ENCODE measurements at places on chromosomes 4 and X.
A peak's percentile ranks its signal among the peaks of the same experiment; 100 is the strongest.

DNA sequence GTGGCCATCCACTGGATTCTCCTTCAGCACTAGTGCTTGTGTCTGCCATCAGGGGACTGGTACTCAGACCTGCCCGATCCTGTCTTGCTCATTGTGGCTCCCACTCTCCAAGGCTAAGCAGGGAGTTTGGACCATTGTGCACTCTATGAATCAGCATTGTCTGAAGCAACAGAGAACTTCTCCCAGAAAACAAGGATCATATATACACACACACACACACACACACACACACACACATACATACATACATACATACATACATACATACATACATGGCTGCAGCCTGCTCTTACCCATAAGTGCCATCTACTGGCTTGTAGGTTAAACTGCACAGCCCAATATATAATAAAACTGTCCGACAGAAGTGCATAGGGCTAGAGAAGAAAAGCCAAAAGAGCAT, 345.3 kb upstream of the LCORL start:
- H3K27me3 ChIP-seq = no peaks in the 10 kb centered on the region
- H3K4me3 ChIP-seq = no peak overlapping the region
- no peak overlapping the region for H3K27ac ChIP-seq
- H3K36me3 ChIP-seq = no peaks in the 10 kb centered on the region
- DNase-seq = no peak

DNA sequence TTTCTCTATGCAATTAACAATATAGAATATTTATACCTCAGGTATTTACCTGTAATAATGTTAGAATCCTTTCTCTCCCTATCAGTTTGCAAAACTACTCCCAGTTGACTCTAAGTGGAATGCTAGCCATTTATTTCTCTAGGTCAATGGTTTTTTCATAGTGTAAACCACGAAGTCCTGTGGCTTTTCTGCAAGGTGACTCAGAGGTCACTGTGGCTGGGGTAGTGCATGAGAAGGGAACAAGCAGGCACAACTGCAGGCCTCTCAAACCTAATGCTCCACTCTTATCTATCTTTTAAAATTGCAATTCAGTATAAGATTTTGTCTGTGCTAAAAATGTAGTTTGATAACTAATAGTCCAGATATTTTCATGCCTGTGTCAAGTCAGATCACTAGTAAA, 159.4 kb downstream of the ANTXR2 start:
- H3K4me3 ChIP-seq = no peak overlapping the region
- no peak overlapping the region for H3K27ac ChIP-seq
- no peaks in the 10 kb centered on the region for H3K4me1 ChIP-seq

DNA sequence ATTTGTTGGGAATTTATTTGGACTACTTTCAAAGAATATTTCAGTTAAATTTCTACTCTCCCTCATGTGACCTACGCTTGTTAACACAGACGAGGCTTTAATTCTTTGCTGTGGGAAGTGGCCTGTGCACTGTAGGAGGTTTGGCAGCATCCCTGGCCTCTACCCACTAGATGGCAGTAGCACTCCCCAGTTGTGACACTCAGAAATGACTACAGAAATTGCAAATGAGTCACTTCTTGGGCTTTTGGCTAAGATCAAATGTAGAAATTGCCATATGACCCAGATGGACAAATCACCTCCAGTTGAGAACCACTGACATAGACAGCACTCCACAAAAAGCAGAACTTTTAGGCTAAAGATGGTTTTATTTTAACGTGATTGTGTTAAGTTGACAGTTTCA, 22.1 kb downstream of the PIR start:
- peak; percentile 25 for DNase-seq
- no peaks in the 10 kb centered on the region for H3K27me3 ChIP-seq
- H3K4me3 ChIP-seq = no peak overlapping the region
- no peak overlapping the region for H3K27ac ChIP-seq
- H3K4me1 ChIP-seq = no peaks in the 10 kb centered on the region
- no peaks in the 10 kb centered on the region for H3K36me3 ChIP-seq

GRCh38 chr4:111839141-111839540, 306.1 kb upstream of the FAM241A start:
- no peaks in the 10 kb centered on the region for H3K36me3 ChIP-seq
- H3K4me1 ChIP-seq = no peaks in the 10 kb centered on the region
- DNase-seq = no peak
- no peak overlapping the region for H3K4me3 ChIP-seq
- H3K27ac ChIP-seq = no peak overlapping the region

- DNase-seq = no peak
- H3K27ac ChIP-seq = no peak overlapping the region
- H3K4me1 ChIP-seq = no peaks in the 10 kb centered on the region
- no peak overlapping the region for H3K4me3 ChIP-seq
Observed at GRCh38 chrX:69539437-69539836, 35.3 kb downstream of the NALF2 start.

DNA sequence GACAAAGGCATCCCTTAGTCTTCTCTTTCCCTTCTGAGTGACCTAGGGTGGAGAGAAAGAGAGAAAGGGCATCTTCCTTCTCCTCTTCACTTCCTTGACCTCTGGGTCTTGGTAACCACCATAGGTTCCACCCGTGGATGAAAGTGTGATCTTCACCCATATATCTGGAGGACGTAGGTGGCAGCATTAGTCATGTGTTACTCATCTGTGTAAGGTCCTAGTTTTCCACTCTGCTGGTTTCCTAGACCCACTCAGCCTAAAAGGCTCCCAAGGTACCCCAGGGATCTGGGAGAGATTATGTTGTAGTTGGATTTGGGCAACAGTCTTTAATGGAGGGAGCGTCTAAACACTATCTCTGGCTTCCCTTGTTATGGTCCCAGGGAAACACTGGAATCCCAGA, 45.5 kb upstream of the RAB9B start:
- no peaks in the 10 kb centered on the region for H3K4me1 ChIP-seq
- no peaks in the 10 kb centered on the region for H3K27me3 ChIP-seq
- H3K27ac ChIP-seq = no peak overlapping the region
- no peaks in the 10 kb centered on the region for H3K36me3 ChIP-seq
- DNase-seq = no peak
- no peak overlapping the region for H3K4me3 ChIP-seq

- H3K36me3 ChIP-seq = no peaks in the 10 kb centered on the region
- no peak for DNase-seq
- H3K27me3 ChIP-seq = no peaks in the 10 kb centered on the region
- no peak overlapping the region for H3K27ac ChIP-seq
Observed at GRCh38 chr4:144494280-144494679, 151.7 kb upstream of the HHIP start.

DNA sequence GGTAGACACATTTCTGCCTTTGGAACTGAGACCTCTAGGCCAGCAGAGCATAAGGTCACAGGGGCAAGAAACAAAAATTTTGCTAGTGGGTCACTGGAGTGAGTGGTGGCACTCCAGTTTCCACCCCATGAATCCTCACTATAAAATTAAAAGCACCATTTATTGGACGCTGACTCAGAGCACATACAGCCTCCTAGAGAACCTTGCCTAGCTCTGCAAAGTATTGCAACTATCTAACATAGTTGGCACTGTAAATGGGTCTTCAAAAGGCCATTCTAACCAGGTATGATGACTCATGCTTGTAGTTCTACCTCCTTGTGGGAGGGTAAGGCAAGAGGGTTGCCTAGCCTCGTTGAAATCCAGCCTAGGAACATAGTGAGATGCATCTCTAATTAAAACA, 25.1 kb downstream of the RRAGB start:
- no peaks in the 10 kb centered on the region for H3K4me1 ChIP-seq
- H3K27ac ChIP-seq = no peak overlapping the region
- no peak for DNase-seq

- H3K27me3 ChIP-seq = peaks cover 3% of the 10 kb centered on the region
- no peaks in the 10 kb centered on the region for H3K4me1 ChIP-seq
- DNase-seq = no peak
- no peaks in the 10 kb centered on the region for H3K36me3 ChIP-seq
- no peak overlapping the region for H3K4me3 ChIP-seq
- no peak overlapping the region for H3K27ac ChIP-seq
Observed at GRCh38 chr4:102157984-102158383, 187.3 kb downstream of the SLC39A8 start.

DNA sequence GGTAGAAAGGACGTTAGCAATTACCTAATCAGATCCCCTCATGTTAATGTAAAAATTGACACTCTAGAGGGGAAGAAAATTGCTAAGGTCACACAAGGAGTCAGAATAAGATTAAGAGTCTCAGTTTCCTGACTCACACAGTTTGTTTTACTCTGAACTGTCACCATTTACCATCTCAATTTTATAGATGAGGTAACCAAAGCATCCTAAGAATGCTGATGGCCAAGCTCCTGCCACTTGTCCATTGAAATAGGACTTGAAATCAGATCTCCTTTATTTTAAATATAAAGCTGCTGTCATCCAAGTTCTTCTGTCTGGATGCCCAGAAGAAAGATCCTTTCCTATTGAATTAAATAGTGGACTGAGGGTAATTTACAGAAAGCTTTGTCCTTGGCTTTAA, 114.8 kb upstream of the VAMP7 start:
- peaks cover 4% of the 10 kb centered on the region for H3K4me1 ChIP-seq
- no peak for DNase-seq
- no peak overlapping the region for H3K27ac ChIP-seq
- no peaks in the 10 kb centered on the region for H3K36me3 ChIP-seq
- H3K4me3 ChIP-seq = no peak overlapping the region

- no peak overlapping the region for H3K27ac ChIP-seq
- no peak overlapping the region for H3K4me3 ChIP-seq
- peak; percentile 6 for DNase-seq
Observed at GRCh38 chrX:153816831-153817690, 13.3 kb downstream of the PDZD4 start.

- H3K27me3 ChIP-seq = no peaks in the 10 kb centered on the region
- no peak for DNase-seq
- H3K4me1 ChIP-seq = peaks cover 67% of the 10 kb centered on the region
- H3K27ac ChIP-seq = peak overlapping the region; percentile 23
- no peak overlapping the region for H3K4me3 ChIP-seq
- no peaks in the 10 kb centered on the region for H3K36me3 ChIP-seq
Observed at GRCh38 chr4:2800691-2801596, 8.1 kb downstream of the SH3BP2 start.

DNA sequence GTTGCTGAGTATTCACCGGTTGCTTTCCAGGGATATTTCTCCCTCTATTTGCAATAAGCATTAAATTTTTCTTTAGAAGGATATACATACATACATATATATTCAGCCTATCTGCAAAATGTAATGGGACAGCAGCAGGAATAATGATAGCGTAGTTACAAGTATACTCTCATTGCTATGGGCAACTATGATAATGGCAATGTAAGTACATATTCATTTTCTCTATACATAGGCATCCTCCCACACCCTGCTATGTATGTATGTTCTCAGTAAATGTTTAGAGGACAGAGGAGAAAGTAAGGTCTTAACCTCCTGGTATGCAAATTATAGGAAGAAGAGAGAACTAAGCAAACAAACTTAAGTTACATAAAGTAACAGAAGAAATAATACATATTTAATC, 19.7 kb upstream of the MAB21L2 start:
- no peaks in the 10 kb centered on the region for H3K4me1 ChIP-seq
- H3K36me3 ChIP-seq = no peaks in the 10 kb centered on the region
- DNase-seq = no peak
- no peak overlapping the region for H3K4me3 ChIP-seq
- H3K27me3 ChIP-seq = no peaks in the 10 kb centered on the region
- no peak overlapping the region for H3K27ac ChIP-seq

GRCh38 chrX:16643176-16643575, 6.8 kb upstream of the S100G start:
- no peak for DNase-seq
- no peaks in the 10 kb centered on the region for H3K4me1 ChIP-seq
- no peaks in the 10 kb centered on the region for H3K36me3 ChIP-seq
- H3K4me3 ChIP-seq = no peak overlapping the region
- no peak overlapping the region for H3K27ac ChIP-seq

DNA sequence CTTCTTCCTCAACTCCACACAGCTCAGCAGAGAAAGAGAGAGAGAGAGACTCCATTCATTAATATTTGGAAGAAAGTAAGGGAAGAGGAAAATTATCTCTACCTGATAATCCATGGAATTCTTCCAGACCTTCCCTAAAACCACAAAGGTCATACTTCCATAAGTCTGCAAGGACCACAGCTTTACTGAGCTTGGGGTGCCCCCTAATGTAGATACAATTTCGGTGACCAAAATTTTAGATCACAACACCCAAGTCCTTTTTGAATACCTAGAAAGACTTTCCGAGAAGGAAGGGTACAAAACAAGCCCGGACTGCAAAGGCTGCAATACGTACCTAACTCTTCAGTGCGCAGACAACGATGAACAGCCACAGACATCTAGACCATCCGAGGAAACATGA, 523.9 kb downstream of the GLUD2 start:
- no peak overlapping the region for H3K27ac ChIP-seq
- H3K4me1 ChIP-seq = no peaks in the 10 kb centered on the region
- DNase-seq = no peak
- H3K36me3 ChIP-seq = no peaks in the 10 kb centered on the region
- no peaks in the 10 kb centered on the region for H3K27me3 ChIP-seq

- no peaks in the 10 kb centered on the region for H3K4me1 ChIP-seq
- H3K36me3 ChIP-seq = peaks cover 27% of the 10 kb centered on the region
- no peaks in the 10 kb centered on the region for H3K27me3 ChIP-seq
- no peak for DNase-seq
Observed at GRCh38 chr4:965766-966134, 7.6 kb downstream of the DGKQ start.

- H3K4me3 ChIP-seq = no peak overlapping the region
- no peaks in the 10 kb centered on the region for H3K36me3 ChIP-seq
- H3K4me1 ChIP-seq = no peaks in the 10 kb centered on the region
- DNase-seq = no peak
- no peak overlapping the region for H3K27ac ChIP-seq
- no peaks in the 10 kb centered on the region for H3K27me3 ChIP-seq
Observed at GRCh38 chrX:40329616-40330015, 231.9 kb upstream of the BCOR start.

- no peak for DNase-seq
- H3K36me3 ChIP-seq = no peaks in the 10 kb centered on the region
- no peaks in the 10 kb centered on the region for H3K4me1 ChIP-seq
- no peaks in the 10 kb centered on the region for H3K27me3 ChIP-seq
Observed at GRCh38 chrX:12007881-12008280, 130.4 kb upstream of the FRMPD4 start.

DNA sequence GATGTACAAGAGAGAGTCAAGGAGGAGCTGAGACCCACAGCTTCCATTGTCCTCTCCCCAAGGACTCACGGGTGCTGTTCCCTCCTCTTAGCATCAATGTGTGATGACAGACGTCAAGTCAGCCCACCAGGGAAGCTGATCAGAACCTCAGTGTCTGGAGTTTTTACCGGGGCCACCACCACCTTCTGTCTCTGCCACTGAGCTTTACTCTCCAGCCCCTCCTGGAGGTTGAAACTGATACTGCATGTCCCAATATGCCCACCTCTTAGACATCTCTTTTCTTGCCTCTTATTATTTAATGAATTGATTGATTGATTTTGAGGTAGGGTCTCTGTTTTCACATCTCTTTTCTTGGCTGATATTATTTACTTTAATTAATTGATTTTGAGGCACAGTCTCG, 10.3 kb upstream of the AKAP17A start:
- peak; percentile 64 for DNase-seq
- H3K4me1 ChIP-seq = peaks cover 24% of the 10 kb centered on the region
- no peaks in the 10 kb centered on the region for H3K36me3 ChIP-seq
- H3K27me3 ChIP-seq = no peaks in the 10 kb centered on the region

- H3K36me3 ChIP-seq = no peaks in the 10 kb centered on the region
- no peaks in the 10 kb centered on the region for H3K27me3 ChIP-seq
- H3K4me3 ChIP-seq = no peak overlapping the region
Observed at GRCh38 chr4:38322714-38323113, 341.3 kb upstream of the KLF3 start.

- H3K36me3 ChIP-seq = peaks cover 9% of the 10 kb centered on the region
- no peak for DNase-seq
- H3K27me3 ChIP-seq = no peaks in the 10 kb centered on the region
Observed at GRCh38 chr4:102608190-102608589, 107.0 kb downstream of the NFKB1 start.
